ENCODE measurements at places on chromosomes 7 and 10.
A peak's percentile ranks its signal among the peaks of the same experiment; 100 is the strongest.

DNA sequence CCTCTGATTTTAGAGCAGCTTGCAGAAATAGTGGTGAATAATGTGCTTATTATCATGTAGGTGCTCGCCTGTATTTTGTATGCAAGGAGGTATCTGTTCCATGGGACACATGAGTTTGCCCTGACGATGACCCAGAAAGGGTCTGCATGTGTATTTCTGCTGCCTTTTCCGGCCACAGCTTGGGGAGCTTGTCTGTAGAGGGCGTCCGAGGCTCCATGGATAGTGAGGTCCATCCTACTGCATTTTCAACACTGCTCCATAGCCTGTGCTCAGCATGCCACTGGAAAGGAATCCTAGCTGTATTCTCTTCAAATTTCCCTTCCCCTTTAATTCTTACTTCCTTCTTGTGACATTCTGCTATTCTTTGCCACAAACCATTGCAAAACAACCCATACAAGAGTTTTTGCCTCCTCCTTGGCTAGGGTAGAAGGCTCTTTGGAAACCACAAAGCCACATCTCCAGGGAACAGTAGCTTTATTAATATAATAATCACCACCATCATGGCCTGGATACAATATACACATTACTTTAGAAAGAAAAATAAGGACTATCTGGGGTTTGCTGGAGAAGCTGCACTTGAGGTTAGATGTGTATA is 127.7 kb downstream of the DYNC1I1 start:
- DNase-seq, result no peak

DNA sequence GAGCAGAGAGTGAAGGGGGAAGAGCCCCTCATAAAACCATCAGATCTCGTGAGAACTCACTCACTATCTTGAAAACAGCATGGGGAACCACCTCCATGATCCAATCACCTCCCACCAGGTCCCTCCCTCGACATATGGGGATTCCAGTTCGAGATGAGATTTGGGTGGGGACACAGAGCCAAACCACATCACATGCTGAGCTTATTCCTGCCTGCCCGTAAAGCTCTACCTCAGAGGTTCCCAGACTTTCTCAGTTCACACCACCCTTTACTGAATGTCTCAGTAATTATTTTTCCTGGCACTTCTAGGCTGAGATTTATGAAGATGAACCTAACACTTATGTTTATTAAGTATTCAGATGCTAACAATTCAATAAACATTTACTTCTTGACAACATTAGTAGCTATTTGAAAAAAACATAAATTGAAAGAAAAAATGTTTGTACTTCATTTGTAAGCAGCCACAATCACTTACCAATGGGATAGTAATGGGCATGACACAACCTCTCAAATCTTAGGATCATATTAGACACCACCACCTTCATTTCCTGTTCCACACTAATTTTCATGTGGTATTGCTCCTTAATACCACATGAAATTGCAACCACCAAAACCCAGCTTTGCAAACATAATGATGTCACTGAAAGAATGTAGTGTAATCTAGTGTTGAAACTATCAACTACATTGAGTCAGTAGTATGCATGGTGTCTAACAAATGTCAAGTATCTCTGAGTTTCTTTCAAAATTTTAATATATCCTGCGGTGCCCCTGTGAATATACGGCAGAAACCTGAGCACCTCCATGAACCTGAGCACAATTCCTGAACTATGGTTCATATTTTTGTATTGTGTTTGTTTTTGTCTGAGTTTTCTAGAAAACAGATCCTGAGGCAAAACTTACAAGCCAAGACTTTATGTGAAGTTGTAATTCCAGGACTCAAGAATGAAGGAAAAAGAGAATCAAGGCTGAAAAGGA is 4.5 kb upstream of the DGKI start:
- no peak for DNase-seq

- no peak for DNase-seq
These were observed 29.1 kb downstream of the INPP5F start for GRCh38 chr10:119754936-119755335.

GRCh38 chr10:42933448-42934340 is 143.2 kb upstream of the RET start:
- no peak for DNase-seq

GRCh38 chr7:70849580-70850235 is 282.2 kb upstream of the GALNT17 start:
- DNase-seq, result no peak

DNA sequence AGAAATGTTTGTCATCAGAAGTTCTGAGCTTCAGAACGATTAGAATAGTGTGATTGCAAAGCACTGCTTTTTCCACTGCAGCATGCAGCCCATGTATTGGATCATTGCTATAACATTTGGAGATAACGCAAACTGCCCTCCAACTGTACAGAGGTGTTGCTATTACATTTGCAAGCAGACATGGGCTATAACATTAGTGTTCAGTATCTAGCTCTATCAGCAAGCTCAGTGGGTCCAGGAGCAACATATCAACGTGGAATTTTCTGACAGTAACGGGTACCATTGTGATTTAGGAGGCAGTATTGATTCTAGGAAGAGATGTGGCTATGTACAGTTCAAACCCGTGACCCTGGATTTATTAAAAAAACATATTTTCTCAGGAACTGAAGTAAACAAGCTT is 75.8 kb downstream of the AGMO start:
- no peak for DNase-seq

DNA sequence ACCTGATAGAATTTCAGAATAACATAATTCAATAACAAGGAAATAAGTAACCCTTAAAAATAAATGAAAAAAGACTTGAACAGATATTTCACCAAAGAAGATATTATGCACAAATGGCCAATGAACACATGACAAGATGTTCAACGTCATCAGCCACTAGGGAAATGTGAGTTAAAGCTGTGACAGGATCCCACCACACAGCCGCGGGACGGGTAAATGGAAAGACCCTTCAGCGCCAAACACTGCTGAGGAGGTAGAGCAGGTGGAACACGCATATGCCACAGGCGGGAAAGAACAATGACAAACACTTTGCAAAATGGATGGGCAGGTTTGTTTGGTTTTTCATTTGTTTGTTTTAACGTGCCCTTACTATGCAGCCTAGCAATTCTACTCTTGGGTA is 86.1 kb upstream of the RNF32 start:
- DNase-seq, result no peak

GRCh38 chr7:70758646-70759045 is 373.3 kb upstream of the GALNT17 start:
- no peak for DNase-seq

- no peak for DNase-seq
These were observed 15.6 kb downstream of the PWWP2B start for GRCh38 chr10:132412316-132413192.

GRCh38 chr7:28433699-28434219 is 21.4 kb downstream of the CREB5 start:
- DNase-seq, result no peak

- no peak for DNase-seq
These were observed 222.2 kb upstream of the FZD1 start for GRCh38 chr7:91041901-91042484.

GRCh38 chr7:34486371-34486770 is 171.6 kb upstream of the NPSR1 start:
- DNase-seq, result no peak

DNA sequence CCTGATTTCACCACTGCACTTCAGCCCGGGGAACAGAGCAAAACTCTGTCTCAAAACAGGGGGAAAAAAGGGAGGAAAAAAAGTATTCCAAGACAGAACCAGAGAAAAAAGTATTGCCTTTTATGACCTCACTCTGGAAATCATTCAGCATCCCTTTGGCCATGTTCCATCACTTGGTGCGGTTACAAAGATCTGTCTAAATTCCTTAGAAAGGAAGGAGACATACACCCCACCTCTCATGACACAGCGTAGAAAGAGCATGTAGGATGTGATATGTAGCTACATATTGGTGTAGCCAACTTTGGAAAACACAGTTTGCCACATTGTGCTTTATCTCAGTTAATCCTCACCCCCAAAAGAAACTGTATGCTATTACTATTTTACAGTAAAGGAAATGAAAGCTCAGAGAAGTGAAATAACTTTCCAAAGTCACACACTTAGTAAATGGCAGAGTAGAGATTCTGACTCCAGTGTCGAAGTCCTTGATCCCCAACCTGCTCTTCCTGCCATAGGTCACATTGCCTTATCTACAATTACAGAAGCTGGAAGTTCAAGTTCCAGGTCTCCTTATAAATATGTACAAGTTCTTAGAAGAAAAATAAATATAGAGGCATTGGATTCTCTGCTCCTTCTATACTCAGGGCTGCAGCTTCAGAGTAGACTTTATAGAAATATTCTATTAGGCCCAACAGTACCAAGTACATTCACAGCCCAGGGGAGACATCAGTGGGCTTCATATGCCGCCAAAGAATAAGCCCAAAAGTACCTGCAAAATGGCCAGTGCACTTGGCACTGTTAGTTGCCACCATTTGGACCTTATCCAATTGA is 91.6 kb upstream of the KMT2E start:
- no peak for DNase-seq

GRCh38 chr7:128157906-128158305 is 83.2 kb upstream of the LEP start:
- DNase-seq, result no peak

DNA sequence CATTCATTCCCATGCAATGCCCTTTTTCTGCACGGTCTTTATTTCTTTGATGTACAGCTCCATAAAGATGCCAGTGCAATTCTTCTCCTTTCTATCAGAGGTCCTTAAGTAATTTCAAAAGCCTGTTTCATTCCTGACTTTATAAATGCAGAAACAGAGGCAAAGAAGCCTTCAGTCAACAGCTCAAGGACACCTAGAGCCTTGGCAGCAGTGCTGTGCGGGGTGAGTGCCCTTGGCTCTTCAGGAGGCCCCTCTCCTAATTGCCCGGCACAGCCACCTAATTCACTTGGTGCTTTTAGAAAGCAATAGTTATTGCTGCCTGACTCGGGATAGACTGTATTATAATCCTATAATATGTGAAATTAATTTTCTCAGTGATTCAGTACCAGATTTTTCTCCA is 169.6 kb upstream of the KLF6 start:
- no peak for DNase-seq

DNA sequence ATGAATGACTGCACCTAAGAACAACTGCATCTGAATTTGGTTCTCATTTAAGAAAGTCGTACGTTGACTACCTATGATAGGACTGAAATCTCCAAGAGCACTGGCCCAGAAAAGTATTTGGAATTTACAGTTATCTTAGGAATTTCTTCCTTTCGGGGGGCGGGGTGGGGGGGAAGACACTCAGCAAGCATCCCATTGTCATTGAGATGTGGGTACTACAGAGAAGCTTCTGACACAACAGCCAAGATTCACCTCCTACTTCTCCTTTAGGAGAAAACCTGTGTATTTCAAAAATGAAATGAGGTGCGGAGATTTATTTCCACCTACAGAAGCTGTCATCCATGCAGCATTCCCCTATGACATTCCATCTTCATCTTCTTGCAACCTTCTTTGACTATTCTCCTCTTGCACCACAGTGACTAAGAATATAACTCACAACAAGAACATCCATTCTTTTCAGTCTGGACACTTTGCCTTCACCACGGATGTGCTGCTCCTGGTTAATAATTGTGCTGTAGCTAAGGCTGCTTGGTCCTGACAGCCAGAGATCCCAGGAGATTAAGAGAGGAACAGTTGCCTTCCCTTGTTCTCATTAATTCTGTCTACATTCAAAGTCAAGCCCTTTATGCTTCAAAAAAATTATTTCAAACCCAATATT is 98.4 kb upstream of the FRMD4A start:
- no peak for DNase-seq

DNA sequence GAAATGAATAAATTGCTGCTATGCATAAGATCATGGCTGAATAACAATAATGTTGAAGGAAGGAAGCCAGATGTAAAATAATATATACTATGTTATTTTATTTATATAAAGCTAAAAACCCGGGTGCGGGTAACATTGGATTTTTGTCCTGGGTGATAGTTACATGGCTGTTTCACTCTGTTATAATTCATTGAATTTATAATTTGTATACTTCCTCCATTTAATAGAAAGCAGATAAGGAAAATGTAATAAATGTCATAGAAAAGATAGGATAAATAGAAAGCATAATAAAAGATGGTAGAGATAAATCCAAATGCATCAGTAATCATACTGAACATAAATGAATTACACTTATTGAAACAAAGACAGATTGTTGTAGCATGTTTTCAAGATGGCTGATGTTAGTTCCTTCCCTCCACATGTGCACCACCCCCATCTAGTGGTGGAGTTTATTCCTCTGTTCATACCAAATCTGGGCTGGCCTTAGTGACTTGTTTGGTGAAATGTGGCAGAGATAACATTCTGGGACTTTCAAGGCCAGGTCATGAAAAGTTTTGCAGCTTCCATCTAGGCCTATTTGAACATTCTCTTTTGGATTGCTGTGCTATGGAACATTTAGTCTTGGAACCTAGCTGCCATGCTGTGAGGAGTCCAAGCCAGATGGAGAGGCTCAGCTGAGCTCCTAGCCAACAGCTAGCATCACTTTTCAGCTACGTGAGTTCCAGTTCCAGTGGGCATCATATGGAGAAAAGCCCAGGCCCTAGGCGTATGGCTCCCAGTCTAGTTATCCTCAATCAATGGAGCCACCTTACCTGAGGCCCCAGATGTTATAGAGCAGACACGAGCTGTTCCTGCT is 46.9 kb downstream of the AHCYL2 start:
- peak; percentile 59 for DNase-seq

GRCh38 chr7:104185346-104185745 is 22.5 kb downstream of the ORC5 start:
- DNase-seq, result no peak

DNA sequence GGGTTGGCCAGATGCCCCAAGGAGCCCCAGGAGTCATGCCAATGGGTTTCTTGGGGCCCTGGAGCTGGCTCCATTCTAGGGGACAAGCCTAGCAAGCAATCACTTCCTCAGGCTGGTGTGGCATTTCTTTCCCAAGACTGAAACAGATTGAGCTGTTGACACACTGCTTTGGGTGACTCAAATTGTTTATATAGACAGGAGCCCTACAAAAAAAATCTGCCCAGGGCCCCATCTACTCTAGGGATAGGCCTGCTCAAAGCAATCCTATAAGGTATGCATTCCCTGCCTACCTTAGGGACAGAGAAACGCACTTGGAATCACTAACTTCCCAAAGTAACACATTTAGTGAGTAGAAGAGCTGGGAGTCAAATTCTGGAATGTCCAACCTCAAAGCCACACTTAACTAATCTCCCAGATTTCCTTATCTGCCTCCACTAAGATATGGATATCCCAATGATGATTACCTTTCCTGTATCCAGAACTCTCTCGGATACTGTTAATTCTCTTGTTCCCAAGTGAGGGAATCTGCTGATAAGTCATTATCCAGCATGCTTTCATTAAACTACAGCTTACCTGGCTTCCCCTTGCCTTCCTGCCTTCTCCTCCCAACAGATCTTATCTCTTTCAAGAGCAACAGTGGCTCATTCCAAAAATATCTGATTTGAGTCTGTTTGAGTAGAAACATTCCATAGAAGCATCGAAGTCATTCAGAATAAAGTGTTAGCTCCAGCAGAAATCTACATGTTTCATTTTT is 3.1 kb downstream of the ABLIM1 start:
- DNase-seq, result no peak

DNA sequence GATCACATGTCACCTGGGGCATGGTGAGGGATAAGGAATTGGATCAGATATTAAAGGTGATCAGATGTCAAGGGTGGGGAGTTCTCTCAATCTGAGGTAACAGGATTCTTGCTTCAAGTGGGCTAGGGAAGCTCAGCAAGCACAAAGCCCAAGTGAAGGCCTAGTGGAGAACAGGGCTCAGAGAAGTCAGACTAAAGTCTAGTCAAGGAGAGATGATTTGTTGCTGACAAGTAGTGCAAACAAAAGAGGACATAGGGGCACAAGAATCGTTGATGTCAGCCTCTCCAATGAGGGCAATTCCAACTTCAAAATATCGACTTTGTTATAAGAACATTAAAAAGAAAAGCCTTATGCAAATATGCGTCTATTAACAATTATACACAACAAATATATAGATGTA is 852.8 kb upstream of the CELF2 start:
- no peak for DNase-seq

- no peak for DNase-seq
These were observed 718 bp upstream of the FZD1 start for GRCh38 chr7:91263384-91264045.

Data from activated gamma-delta T cell treated with anti-CD3 and anti-CD28 coated beads, Interleukin-2, amount 50 U/mL, for 16 hours (primary cell).